ENCODE measurements at places on chromosomes 12 and 14.

- H3K36me3 ChIP-seq, result no peaks in the 10 kb centered on the region
- no peaks in the 10 kb centered on the region for H3K4me1 ChIP-seq
- no peak overlapping the region for H3K27ac ChIP-seq
- no peak overlapping the region for H3K4me3 ChIP-seq
- H3K27me3 ChIP-seq, result no peaks in the 10 kb centered on the region
These were observed 254.6 kb downstream of the SOX5 start for GRCh38 chr12:23694920-23695319.

GRCh38 chr12:82474181-82474797 is 116.0 kb downstream of the METTL25 start:
- no peak for DNase-seq
- H3K4me1 ChIP-seq, result no peaks in the 10 kb centered on the region
- H3K27ac ChIP-seq, result no peak overlapping the region
- H3K4me3 ChIP-seq, result no peak overlapping the region

- no peaks in the 10 kb centered on the region for H3K4me1 ChIP-seq
- no peak for DNase-seq
- H3K36me3 ChIP-seq, result no peaks in the 10 kb centered on the region
- no peak overlapping the region for H3K4me3 ChIP-seq
- H3K27me3 ChIP-seq, result no peaks in the 10 kb centered on the region
- no peak overlapping the region for H3K27ac ChIP-seq
These were observed 56.3 kb downstream of the ABCC9 start for GRCh38 chr12:21884936-21885335.

GRCh38 chr14:53515276-53515675 is 362.2 kb upstream of the DDHD1 start:
- no peak overlapping the region for H3K27ac ChIP-seq
- no peak overlapping the region for H3K4me3 ChIP-seq
- H3K27me3 ChIP-seq, result no peaks in the 10 kb centered on the region
- no peak for DNase-seq
- no peaks in the 10 kb centered on the region for H3K36me3 ChIP-seq

- H3K4me3 ChIP-seq, result peak overlapping the region; percentile 94
- H3K27ac ChIP-seq, result peak overlapping the region; percentile 99
- peaks cover 11% of the 10 kb centered on the region for H3K36me3 ChIP-seq
- H3K27me3 ChIP-seq, result no peaks in the 10 kb centered on the region
These were observed 1.4 kb upstream of the M6PR start for GRCh38 chr12:8950702-8951478.

DNA sequence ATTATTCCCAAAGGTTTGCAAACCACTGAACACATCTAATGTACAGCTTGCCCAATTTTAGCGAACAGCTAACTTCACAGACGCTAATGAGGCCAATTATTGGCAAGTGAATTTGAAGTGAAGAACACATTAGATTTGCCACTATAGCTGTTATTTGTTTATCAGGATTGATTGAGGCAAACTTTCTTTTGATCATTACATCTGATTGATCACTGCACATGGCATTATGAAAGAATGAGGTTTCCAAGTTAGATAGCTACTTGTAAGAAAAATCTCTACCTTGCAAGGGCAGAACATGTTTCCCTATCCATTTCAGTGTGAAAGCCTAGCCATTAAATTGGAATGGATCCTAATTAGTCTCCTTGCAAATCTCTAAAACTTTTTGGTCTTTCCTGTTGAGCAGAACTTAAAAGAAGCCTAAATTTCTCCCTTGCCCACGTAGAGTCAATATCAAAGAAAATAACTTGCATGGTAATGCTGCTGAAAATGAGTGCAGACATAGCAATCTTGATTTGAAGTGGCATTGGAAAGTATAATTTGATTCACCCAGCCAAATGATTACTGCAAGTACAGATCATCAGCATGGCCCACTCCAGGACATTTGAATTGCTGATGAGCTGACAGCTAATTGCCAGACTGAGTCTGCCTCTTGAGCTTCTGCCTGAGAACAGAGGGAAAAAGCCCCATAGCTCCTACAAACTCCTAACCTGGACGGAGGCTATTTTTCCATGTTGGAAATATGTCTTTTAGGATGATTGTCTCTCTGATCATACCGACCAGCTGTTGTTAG is 98.6 kb downstream of the TPH2 start:
- H3K27me3 ChIP-seq, result no peaks in the 10 kb centered on the region
- no peak overlapping the region for H3K4me3 ChIP-seq
- H3K4me1 ChIP-seq, result no peaks in the 10 kb centered on the region
- H3K27ac ChIP-seq, result no peak overlapping the region
- DNase-seq, result no peak

- no peaks in the 10 kb centered on the region for H3K4me1 ChIP-seq
- H3K27ac ChIP-seq, result no peak overlapping the region
- H3K4me3 ChIP-seq, result no peak overlapping the region
- no peaks in the 10 kb centered on the region for H3K36me3 ChIP-seq
- no peak for DNase-seq
- no peaks in the 10 kb centered on the region for H3K27me3 ChIP-seq
These were observed 943.6 kb downstream of the LRFN5 start for GRCh38 chr14:42550310-42550709.

DNA sequence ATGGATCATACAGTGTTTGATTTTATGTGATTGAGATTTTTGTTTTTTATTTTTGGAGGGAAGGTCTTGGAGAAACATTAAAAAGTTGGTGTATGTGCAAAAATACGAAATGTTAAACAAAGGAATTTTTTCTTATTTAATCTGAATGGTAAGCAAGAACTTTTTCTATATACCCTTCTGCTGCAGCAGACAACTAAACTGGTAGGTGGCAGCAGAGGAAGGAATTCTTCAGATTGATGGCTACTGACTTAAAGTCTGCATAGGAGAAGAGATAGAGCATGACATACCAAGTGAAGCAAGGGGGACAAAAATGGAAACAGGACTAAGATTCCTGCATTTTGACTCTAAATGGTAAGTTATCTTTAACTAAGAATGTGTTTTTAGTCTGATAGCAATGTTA is 42.0 kb upstream of the A2ML1 start:
- no peak overlapping the region for H3K4me3 ChIP-seq
- no peaks in the 10 kb centered on the region for H3K27me3 ChIP-seq
- peak; percentile 26 for DNase-seq

DNA sequence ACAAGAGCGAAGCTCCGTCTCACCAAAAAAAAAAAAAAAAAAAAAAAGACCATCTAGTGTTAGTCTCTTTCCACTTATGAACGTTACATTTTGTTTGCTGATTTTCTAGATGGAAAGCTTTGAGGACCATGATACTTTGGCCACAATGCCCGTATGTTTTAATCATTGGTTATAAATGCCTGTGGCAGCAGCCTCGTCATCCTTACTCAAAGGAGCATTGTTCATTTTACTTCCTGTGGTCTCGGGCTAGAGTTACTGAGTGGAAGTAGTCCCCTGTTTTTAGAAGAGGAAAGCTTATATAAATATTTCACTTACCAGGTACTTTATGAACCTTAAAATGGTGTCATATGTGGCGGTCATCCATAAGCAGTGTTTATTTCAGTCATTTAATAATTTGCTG is 359.9 kb downstream of the AEBP2 start:
- no peaks in the 10 kb centered on the region for H3K36me3 ChIP-seq
- H3K27ac ChIP-seq, result no peak overlapping the region
- no peaks in the 10 kb centered on the region for H3K4me1 ChIP-seq

DNA sequence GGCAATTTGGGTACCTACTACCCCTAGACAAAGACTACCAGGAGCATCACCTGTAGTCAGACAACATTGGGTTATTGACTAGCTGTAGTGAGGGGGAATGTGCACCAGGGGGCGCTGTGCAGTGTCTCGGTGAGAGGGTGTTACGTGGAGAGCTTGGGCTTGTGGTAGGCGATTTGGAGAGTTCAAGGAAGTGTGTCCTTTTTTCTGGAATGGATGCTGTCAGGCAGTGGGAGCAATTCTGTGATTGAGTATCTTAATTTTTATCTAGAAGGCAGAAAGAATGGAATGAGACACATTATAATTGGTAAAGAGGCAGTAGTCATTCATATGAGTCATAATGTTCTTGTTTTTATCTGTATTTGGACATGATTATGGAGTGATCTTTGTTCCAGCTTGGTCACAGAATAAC is 187.7 kb downstream of the GALC start:
- peak; percentile 9 for DNase-seq
- no peaks in the 10 kb centered on the region for H3K27me3 ChIP-seq
- H3K4me3 ChIP-seq, result no peak overlapping the region
- H3K36me3 ChIP-seq, result no peaks in the 10 kb centered on the region
- no peaks in the 10 kb centered on the region for H3K4me1 ChIP-seq
- no peak overlapping the region for H3K27ac ChIP-seq

GRCh38 chr14:54776361-54777001 is 126.1 kb downstream of the GCH1 start:
- DNase-seq, result no peak
- H3K4me3 ChIP-seq, result no peak overlapping the region
- no peak overlapping the region for H3K27ac ChIP-seq
- no peaks in the 10 kb centered on the region for H3K4me1 ChIP-seq
- H3K36me3 ChIP-seq, result no peaks in the 10 kb centered on the region
- H3K27me3 ChIP-seq, result no peaks in the 10 kb centered on the region

GRCh38 chr14:88866305-88866704 is 41.9 kb downstream of the TTC8 start:
- no peaks in the 10 kb centered on the region for H3K4me1 ChIP-seq
- H3K27ac ChIP-seq, result no peak overlapping the region
- H3K4me3 ChIP-seq, result no peak overlapping the region
- no peaks in the 10 kb centered on the region for H3K27me3 ChIP-seq
- no peak for DNase-seq

All from left lung (tissue), 14 donors.